Dermis microvascular lymphatic vessel endothelial cell (primary cell): ENCODE measurements at places on chromosomes 6 and 20.

DNA sequence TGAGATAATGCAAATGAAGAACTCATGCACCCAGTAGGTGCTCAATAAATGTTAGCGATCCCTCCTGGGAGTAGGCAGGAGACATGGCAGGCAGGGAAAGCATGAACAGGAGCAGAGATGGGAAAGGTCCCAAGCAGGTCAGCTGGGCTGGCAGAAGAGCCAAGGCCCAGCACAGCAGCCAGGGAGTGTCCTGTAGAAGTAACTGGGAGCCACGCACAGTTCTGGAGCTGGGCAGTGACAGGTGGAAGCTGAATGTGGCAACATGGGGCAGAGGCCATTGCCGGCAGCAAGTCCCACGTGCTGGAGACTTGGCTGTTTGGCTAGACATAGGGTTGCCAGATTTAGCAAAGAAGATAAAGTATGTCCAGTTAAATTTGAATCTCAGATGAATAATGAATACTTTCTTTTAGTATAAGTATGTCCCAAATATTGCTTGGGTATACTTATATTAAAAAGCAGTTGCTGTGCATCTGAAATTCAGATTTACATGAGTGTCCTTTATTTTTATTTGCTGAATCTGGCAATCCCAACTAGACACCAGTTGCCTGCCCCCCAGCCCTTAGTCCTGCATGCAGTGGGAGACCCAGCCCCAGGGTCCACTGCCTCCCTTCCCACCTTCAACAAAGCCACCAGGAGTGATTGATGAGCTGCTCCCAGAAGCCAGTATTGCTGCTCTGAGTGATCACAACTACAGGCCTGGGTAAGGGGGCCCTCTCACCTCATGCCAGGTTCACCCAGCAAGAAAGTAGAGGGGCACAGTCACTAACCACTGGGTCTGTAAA lies 3.7 kb upstream of the LPIN3 start:
- no peak for DNase-seq

- DNase-seq, result no peak
These were observed 132.1 kb downstream of the MMS22L start for GRCh38 chr6:97150932-97151331.

GRCh38 chr6:138945354-138945753 lies 42.7 kb downstream of the REPS1 start:
- no peak for DNase-seq

DNA sequence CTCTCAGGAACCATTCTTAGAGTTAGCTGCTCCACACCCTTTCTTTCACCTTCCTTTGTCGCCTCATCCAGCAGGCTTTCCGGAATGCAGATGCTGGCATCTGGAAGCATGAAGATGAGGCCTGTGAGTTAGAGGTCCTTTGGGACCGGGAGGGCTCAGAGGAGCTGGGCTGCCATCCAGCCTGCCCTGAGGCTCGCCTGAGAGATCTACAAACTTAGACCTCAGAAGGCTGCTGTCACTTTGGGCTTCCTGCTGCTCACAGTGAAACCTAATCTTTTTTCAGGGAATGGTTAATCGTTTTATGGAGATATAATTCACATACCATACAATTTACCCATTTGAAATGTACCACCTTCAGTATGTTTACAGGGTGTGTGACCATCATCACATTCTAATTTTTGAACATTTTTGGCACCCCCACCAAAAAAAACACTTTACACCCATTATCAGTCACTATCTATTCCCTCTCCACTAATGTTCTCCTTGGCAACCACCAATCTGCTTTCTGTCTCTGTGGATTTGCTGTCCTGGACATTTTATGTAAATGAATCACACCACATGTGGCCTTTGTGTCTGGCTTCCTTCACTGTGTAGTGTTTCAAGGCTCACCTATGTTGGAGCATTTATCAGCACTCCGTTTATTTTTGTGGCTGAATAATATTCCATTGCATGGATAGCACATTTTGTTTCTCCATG lies 20.0 kb upstream of the MPC1 start:
- DNase-seq, result no peak

- no peak for DNase-seq
These were observed 186.7 kb downstream of the GJA10 start for GRCh38 chr6:90080876-90081481.

DNA sequence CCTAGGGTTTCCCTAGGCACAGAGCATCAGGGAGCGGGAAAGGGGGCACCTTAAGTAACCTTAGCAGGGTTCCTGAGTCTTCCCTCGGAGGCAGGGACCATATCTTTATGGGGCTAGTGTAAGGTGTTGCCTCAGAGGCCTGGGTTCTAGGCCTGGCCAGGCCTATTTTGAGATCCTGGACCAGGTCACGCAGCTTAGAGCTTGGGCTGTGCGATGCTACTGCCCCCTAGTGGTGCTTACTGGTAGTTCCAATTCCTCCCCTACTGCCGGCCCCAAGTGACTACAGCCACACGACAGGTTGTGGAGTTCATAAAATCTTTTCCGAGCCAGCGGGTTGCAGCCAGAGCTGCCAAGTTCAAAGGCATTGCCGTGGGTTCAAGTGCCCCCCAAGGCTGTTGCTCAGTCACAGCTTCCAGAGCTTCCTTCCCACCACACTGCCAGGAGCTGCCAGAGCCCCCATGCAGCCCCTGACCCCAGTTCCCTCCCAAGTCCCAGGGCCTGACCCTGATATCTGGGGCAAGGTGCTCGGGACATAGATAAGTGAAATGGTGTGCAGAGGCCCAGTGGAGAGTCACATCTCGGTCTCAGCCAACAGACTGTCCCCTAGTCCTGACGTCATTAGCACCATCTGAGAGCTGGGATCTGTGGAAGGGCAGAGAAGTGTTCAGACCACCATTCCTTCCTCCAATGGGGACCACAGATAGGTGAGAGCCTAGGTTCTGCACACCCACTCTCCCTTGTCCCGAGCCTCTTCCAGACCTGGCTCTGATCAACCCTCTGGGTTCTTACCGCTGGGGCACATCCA lies 3.3 kb downstream of the LRRC73 start:
- DNase-seq, result peak; percentile 84

DNA sequence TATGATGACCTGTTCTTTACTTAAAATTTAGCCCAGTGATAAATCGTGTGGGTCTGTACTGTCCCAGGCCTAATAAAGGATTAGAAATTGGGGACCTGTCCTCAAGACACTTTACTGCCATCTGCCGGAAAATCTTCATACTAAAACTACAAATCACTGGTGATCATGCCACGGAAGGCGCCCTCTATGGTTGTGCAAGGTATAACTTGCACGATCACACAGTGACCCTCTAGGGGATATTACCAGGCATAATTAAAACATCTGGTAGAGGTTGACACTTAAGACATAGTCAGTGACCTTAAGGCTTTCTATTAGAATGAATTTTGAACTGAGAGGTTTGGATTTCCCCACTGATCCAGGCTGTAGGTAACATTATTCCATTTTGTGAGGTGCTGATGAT lies 172.6 kb downstream of the BMP2 start:
- no peak for DNase-seq

DNA sequence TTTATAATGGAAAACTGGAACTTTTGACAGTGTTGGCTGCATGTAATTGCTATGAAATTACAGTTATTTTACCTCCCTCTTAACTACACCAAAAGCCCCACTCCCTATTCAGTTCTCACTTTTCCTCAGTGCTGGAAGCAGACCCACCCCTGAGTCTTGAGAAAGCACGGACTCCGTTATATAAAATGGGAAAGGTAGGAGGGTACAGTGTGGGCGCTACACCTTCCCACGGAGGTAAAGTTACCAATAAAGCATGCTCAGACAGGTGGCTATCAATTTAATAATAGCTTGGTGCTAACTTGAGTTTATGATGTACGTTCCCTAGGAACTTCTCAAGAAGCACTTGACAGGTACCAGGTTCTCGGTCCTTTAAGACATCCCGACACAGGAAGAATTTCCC lies 59.0 kb downstream of the CLIC5 start:
- DNase-seq, result no peak

- no peak for DNase-seq
These were observed 102.5 kb upstream of the ASF1A start for GRCh38 chr6:118791499-118791898.

DNA sequence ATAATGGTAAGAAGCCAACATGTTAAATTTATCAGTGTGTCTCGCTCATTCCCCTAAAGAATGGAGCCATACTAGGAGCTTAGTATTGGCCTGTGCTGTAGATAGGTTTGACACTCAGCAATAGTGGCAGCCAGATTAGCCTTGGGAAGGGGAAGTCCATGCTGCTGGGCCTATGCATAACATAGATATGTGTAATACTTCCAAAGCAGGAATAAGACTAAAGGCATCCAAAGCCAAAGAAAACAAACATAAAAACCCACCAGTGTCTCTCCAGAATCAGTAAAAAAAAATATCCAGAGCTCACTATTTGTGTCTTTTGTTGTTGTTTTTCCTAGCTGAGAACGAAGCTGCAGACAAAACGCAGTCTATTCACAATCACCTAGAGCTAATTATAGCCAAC lies 104.2 kb upstream of the STXBP5 start:
- peak; percentile 72 for DNase-seq

GRCh38 chr6:18028332-18028731 lies 40.9 kb upstream of the KIF13A start:
- no peak for DNase-seq

DNA sequence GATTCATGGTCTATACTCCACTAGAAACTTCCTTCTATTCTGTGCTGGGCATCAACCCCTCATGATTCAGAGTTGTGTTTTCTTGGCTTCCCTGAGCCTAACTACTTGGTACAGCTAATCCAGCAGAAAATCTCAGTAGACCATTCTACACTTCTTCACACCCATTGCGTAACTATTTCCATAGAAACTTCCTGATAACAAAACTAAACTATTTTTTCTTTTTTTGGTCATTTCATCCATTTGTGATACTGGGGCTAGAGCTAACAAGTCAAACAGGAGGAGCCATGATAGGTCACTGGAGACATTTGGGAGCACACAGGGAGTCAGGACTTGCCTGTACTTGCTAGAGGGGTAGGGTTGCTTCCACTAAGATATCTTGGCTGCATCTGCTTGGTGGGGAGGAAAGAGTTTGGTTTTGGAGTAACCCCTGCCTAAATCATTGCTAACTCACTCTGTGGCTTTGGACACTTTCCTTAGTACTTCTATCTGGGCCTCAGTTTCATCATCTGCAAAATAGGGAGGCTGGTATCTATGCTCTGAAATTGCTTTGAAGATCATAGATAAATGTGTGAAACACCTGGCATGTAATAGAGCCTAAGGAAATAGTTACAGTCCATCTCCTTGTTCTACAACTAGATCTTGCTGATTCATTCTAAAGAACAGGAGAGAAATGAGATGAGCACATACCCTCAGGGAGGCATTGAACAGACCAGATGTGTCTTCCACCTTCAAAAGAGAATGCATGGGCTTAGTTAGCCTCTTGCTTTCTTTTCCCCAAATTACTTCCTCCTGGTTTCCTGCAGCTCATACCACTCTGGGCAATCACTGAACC lies 127.9 kb upstream of the ADGRF1 start:
- no peak for DNase-seq

DNA sequence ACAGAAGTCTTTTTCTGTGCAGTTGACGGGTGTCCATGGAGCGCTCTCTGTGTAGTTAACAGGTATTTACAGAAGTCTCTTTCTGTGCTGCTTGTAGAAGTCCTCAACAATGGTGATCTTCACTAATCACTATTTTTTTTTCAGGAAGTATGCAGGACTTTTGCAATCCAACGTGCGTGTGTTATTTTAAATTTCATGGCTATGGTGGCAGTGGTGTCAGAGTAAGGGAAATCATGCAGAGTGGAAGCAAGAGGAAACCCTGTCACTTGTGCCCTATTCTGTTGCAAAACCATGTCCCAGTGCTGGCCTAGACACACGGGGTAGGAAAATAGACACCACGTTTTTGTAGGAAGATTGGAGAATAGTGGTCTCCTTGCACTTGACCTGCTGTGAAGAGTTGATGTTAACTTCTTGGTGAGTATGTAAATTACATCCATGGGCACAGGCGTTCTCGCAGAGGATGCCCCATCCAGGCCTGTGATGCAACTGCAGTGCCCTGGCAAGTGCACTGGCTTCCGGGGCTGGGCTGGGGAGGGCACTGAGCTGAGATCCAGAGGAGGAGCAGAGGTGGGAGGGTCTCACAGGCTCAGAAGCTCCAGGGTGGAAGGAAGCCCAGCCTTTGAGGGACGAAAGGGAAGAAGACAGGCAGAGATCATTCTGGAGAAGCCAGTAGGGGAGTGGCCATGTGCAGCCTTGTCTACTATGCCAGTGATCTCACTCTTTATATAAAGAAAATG lies 146.5 kb downstream of the SYCP2 start:
- DNase-seq, result no peak

- no peak for DNase-seq
These were observed 16.1 kb downstream of the MYLK4 start for GRCh38 chr6:2734488-2735166.

GRCh38 chr6:151412909-151413308 lies 21.6 kb upstream of the ZBTB2 start:
- no peak for DNase-seq

DNA sequence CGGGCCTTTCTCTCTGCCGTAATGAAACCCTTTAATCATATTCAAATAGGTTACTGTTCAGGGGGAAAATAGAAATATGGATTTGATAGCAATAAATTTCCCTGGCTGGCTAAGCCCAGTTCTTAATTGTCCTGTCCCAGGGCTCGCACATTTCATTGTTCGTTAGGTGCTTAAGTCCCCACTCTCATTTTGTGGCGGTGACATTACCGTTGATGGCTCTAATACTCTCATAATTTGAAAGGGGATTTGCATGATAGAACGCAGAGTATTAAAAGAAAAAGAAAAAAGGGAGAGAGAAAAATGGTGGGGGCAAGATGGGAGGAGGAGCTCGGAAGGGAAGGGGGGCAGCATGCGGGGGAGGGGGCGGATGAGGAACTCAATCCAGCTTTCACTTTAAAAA lies 79.1 kb upstream of the FOXP4 start:
- DNase-seq, result no peak

DNA sequence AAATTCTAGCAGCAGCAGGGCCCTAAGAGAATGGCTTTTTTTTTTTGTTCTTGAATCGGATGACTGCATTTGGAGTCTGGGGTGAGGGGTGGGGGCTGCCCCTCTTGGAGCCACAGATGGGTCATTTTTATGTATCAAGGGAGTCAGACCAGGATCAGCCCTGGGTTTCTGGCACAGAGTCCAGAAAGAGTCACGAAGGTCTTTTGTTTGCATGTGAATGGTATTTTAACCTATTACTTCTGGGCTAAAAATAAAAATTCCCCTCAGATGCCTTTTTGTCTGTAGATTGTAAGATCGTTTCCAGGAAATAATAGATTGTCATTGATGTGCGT lies 72.5 kb downstream of the PHACTR3 start:
- no peak for DNase-seq

DNA sequence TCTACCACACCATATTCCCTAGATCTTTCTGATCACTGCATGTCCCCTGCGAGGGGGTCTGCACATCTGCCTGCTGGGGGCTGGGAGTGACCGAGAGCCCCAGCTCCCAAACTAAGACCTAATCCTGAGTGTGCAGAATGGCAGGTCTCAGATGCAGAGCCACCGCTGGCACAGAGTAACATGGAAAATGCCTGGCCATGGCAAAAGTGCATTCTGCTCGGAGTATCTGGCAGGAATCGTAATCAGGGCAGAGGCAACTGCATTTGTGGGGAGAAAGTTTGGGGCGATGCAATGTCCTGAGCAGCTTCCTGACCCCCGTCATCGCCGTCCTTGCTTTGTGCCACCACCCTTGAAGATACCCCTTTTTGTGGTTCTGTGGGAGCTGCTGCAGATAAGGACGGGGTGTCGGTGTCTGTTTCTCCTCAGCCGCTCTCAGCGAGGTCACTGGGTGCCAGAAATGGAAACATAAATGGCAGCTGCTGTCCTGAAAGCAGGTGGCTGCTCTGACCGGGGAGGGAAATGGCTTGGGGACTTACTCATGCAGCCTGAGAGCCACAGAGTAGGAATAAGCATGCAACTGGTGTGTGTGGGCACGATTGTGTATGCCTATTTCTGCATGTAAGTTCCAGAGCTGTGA lies 157.9 kb downstream of the LY86 start:
- no peak for DNase-seq

- no peak for DNase-seq
These were observed 166.9 kb downstream of the MOXD1 start for GRCh38 chr6:132234356-132234755.
